Ascending aorta (tissue), 2 donors: ENCODE measurements at places on chromosomes 4 and X.
A peak's percentile ranks its signal among the peaks of the same experiment; 100 is the strongest.

- H3K36me3 ChIP-seq: no peaks in the 10 kb centered on the region
- no peak overlapping the region for H3K27ac ChIP-seq
- no peak for DNase-seq
- no peaks in the 10 kb centered on the region for H3K27me3 ChIP-seq
- no peak overlapping the region for H3K4me3 ChIP-seq
- H3K4me1 ChIP-seq: no peaks in the 10 kb centered on the region
Observed at GRCh38 chrX:148133105-148133725, 152.1 kb downstream of the FMR1NB start.

DNA sequence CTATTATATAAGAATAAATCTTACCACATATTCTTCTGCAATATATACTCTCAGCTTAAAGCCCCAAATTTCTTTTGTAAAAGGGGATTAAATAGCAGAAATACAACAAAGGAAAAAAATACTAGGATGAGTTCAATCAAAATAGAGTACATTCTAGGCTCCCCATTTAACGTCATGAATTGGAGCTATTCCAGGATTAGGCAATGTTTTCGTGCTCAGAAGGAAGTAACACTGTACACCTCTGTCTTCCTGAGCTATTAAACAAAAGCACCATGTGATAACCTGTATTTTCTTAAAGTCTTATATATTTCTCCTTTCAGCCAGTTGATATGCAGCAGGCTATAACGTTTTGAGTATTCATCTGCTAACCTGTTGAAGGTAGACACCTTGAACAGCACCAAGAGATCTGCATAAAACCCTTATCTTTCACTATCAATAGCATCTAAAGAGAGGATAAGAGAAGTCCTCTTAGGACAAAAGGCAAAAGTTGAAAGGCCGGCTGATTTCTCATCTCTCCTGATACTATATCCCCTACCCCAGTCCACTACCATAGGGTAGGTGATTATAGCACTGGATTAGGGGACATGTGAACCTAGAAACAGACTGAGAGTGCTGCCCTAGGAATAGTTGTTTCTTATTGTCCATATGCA is 31.5 kb downstream of the TEC start:
- no peak overlapping the region for H3K27ac ChIP-seq
- H3K36me3 ChIP-seq: no peaks in the 10 kb centered on the region
- DNase-seq: no peak
- H3K4me3 ChIP-seq: no peak overlapping the region

GRCh38 chr4:141275834-141276233 is 55.1 kb downstream of the ZNF330 start:
- no peaks in the 10 kb centered on the region for H3K4me1 ChIP-seq
- no peak overlapping the region for H3K27ac ChIP-seq
- no peak for DNase-seq
- H3K4me3 ChIP-seq: no peak overlapping the region

- no peaks in the 10 kb centered on the region for H3K27me3 ChIP-seq
- no peak overlapping the region for H3K4me3 ChIP-seq
- no peak overlapping the region for H3K27ac ChIP-seq
- H3K4me1 ChIP-seq: no peaks in the 10 kb centered on the region
- no peaks in the 10 kb centered on the region for H3K36me3 ChIP-seq
Observed at GRCh38 chr4:114326358-114326757, 272.2 kb upstream of the UGT8 start.

DNA sequence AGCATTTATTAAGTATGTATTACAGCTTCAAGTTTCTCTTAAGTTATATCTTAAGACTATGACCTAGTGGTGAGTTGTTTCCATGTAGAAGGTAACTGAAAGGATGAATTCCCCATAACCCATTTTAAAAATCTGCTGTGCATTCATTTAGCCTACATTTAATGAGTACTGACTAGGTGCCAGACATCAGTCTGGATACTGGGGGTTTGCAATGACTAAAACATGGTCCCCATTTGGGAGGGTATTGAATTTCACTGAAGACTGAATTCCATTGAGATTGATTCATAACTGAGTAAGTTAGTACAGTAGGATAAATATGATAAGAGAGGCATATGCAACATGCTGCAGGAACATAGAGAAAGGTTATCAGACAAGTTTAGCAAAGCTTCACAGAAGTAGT is 241.5 kb downstream of the FRAS1 start:
- no peak for DNase-seq
- H3K27me3 ChIP-seq: no peaks in the 10 kb centered on the region
- H3K36me3 ChIP-seq: no peaks in the 10 kb centered on the region
- no peak overlapping the region for H3K4me3 ChIP-seq
- H3K4me1 ChIP-seq: no peaks in the 10 kb centered on the region

GRCh38 chr4:123578276-123579029 is 181.9 kb downstream of the SPRY1 start:
- no peak for DNase-seq
- H3K36me3 ChIP-seq: no peaks in the 10 kb centered on the region

DNA sequence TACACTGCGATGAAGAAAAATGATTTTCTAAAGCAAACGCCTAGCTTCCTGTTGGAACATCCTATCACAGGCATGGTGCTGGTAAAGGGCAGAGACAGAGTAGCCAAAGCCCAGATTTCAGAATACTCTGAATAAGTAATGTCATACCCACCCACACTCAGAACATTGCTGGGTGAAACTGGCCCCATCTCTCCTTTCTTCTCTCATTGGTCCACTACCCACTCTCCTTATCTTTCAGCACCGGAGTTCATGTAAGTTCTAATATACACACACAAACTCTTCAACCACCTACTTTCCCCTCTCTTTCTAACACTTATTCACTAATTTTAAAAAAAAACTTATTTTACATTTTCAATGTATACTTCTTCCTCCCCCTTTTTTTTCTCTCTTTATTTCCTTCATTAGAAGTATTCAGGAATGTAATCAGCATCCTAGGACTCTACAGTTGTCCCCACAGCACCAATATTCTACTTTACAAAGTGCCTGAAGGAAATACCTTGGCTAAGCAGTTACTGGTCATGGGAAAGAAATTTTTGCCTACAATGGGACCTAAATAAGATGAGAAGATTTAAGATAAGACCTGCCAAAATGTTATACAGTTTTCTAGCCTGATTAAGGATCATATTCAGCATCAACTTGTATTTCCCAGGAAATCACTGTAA is 63.0 kb downstream of the SEC24D start:
- DNase-seq: no peak
- H3K27ac ChIP-seq: peak overlapping the region; percentile 62
- peaks cover 2% of the 10 kb centered on the region for H3K36me3 ChIP-seq
- no peaks in the 10 kb centered on the region for H3K27me3 ChIP-seq
- H3K4me1 ChIP-seq: peaks cover 46% of the 10 kb centered on the region

- H3K27ac ChIP-seq: no peak overlapping the region
- H3K4me1 ChIP-seq: no peaks in the 10 kb centered on the region
Observed at GRCh38 chr4:8073206-8073863, 85.3 kb downstream of the ABLIM2 start.

- H3K36me3 ChIP-seq: no peaks in the 10 kb centered on the region
- no peaks in the 10 kb centered on the region for H3K4me1 ChIP-seq
- no peak overlapping the region for H3K4me3 ChIP-seq
- no peaks in the 10 kb centered on the region for H3K27me3 ChIP-seq
- H3K27ac ChIP-seq: no peak overlapping the region
Observed at GRCh38 chr4:96145601-96146000, 305.7 kb downstream of the PDHA2 start.

DNA sequence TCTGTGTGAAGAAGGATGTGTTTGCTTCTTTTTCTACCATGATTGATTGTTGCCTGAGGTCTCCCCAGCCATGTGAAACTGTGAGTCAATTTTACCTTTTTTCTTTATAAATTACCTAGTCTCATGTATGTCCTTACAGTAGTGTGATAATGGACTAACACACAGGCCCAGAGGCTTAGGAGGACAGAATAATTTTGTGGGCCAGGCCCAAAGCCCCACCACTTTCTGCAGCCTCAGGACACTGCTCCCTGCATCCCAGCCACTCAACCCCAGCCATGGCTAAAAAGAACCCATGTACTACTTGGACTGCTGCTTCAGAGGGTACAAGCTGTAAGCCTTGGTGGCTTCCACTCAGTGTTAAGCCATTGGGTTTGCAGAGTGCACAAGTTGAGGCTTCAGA is 512.7 kb upstream of the CT83 start:
- no peaks in the 10 kb centered on the region for H3K27me3 ChIP-seq
- no peak for DNase-seq
- no peak overlapping the region for H3K27ac ChIP-seq
- no peaks in the 10 kb centered on the region for H3K4me1 ChIP-seq
- no peaks in the 10 kb centered on the region for H3K36me3 ChIP-seq

DNA sequence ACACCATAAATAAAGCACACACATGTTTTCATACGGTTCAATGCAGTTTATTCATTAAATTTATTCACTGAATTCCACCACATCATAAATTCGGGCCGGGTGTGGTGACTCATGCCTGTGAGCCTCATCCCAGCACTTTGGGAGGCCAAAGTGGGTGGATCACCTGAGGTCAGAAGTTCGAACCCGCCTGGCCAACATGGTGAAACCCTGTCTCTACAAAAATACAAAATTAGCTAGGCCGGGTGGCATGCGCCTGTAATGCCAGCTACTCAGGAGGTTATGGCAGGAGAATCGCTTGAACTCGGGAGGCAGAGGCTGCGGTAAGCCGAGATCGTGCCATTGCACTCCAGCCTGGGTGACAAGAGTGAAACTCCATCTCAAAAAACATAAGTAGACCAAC is 131.6 kb downstream of the PDS5A start:
- no peaks in the 10 kb centered on the region for H3K4me1 ChIP-seq
- H3K27ac ChIP-seq: no peak overlapping the region
- DNase-seq: no peak
- H3K36me3 ChIP-seq: peaks cover 34% of the 10 kb centered on the region
- H3K4me3 ChIP-seq: no peak overlapping the region

- H3K4me3 ChIP-seq: no peak overlapping the region
- H3K36me3 ChIP-seq: no peaks in the 10 kb centered on the region
- H3K27me3 ChIP-seq: no peaks in the 10 kb centered on the region
- no peaks in the 10 kb centered on the region for H3K4me1 ChIP-seq
- H3K27ac ChIP-seq: no peak overlapping the region
Observed at GRCh38 chr4:175560604-175561003, 251.5 kb downstream of the GPM6A start.

DNA sequence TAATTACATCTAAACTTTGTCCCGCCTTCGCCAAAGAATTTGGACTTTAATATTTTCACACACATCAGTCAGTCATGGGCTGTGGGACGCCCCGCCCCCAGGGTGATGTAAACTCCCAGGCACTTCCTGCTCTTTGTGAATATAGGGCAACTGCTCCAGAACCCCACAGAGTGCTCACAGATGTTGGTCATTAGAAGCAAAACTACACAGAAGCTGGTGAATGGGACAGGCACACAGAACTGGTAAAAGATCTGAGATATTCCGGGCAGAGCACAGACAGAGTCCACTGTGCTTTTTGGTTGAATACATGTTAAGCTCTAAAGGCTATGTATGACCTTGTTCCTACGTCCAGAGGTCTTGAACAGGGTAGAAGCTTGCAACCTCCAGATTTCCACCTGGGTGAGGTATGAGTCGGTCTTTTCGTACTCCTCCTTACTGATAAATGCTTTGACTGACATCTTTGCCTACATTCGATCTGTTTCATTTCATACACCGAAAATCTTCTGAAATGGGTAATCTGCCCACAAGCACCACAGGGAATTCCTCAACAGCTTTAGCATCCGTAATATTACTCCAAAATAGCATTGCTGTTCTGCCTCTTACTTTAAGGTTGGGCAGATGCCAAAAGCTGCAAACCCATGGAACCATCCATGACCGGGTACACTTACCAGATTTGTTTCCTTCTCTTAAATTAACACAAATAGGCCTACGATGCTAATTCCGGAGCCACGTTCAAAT is 144.6 kb downstream of the AMELX start:
- peak; percentile 88 for DNase-seq
- H3K27me3 ChIP-seq: no peaks in the 10 kb centered on the region
- no peaks in the 10 kb centered on the region for H3K4me1 ChIP-seq
- peak overlapping the region; percentile 43 for H3K4me3 ChIP-seq
- H3K27ac ChIP-seq: peak overlapping the region; percentile 76

DNA sequence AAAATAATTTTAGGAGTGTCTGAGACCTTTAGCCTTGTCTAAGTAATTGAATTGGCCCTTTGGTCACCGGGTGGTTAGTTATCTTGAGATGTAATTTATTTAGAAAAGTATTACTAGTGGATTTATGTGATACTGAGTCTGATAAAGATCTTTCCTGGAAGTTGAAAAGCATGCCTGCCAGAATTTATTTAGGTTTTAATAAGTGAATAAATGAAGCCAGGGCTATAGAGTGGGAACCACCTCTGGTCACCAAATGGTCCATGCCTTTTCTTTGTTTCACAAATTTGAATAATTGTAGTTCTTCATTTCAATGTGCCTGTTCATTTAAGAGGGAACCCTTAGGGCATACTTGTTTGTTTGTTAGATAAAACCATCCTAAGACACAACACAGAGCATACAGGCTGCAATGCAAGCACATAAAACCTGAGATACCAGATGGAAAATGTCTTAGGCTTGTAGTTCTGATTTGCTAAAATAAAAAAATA is 627.8 kb downstream of the ADGRL3 start:
- DNase-seq: no peak
- H3K27ac ChIP-seq: no peak overlapping the region
- H3K27me3 ChIP-seq: no peaks in the 10 kb centered on the region
- no peak overlapping the region for H3K4me3 ChIP-seq
- H3K4me1 ChIP-seq: no peaks in the 10 kb centered on the region
- H3K36me3 ChIP-seq: no peaks in the 10 kb centered on the region

- no peaks in the 10 kb centered on the region for H3K27me3 ChIP-seq
- no peaks in the 10 kb centered on the region for H3K36me3 ChIP-seq
- no peak for DNase-seq
- no peak overlapping the region for H3K4me3 ChIP-seq
- peaks cover 2% of the 10 kb centered on the region for H3K4me1 ChIP-seq
Observed at GRCh38 chrX:136065044-136065671, 79.9 kb downstream of the SLC9A6 start.
